Diencephalon (tissue), 1 donor: ENCODE measurements at places on chromosomes 5 and 9. TPM values are rescaled to one million over a fixed set of nuclear protein-coding genes. Genes with fewer than 3 reads are reported as not detected.

DIPK1B gene
- total RNA-seq, result 37.4 TPM

SLIT3 gene
- 7.6 TPM for total RNA-seq

BTNL8 gene
- total RNA-seq, result not detected

DNAJB5 gene
- 35.1 TPM for total RNA-seq

ZDHHC21 gene
- total RNA-seq, result 63.0 TPM
